ENCODE measurements at places on chromosomes 7 and 10.
A peak's percentile ranks its signal among the peaks of the same experiment; 100 is the strongest.

GRCh38 chr7:48411619-48412018 is 240.4 kb downstream of the ABCA13 start:
- DNase-seq, result no peak

- DNase-seq, result no peak
Observed at GRCh38 chr7:28418966-28419365, 6.6 kb downstream of the CREB5 start.

DNA sequence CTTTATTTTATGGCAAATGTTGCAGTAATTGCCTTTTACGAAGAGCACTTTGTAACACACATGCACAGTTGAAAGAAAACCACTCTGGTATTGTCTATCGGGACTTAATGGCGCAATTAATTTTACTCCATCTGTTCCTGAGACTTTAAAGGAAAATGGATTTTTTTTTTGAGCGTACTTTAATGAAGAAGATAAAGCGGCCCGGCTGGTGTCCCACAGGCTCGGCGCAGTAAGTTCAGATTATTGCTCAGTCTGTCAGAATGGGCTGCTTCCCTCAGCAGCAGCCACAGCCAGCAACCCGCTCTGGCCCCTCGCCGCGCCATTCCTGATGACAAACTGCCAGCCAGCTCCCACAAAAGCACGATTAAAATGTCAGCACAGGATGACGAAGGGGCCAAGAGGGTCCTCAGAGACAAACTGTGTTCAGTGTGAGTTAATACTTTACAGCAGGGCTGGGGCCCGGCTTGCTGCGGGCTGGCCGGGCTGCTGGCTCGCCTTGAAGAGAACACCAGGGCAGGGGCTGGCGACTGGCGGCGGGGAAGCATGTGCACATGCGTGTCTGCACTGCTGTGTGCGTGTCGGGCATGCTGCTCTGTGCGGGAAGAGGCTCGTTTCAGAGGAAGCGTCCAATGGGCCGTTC is 501.0 kb upstream of the GALNT17 start:
- no peak for DNase-seq

GRCh38 chr7:96297876-96298275 is 24.0 kb downstream of the SLC25A13 start:
- no peak for DNase-seq

GRCh38 chr7:133442818-133443217 is 189.9 kb downstream of the EXOC4 start:
- no peak for DNase-seq

- DNase-seq, result peak; percentile 18
Observed at GRCh38 chr7:117219485-117219884, 103.4 kb downstream of the WNT2 start.
